ENCODE measurements at places on chromosomes 12 and 14. TPM values are rescaled to one million over a fixed set of nuclear protein-coding genes. Genes with fewer than 3 reads are reported as not detected.

The CLMN gene
- 10.7 TPM for polyA plus RNA-seq

The TAMALIN gene
- 41.5 TPM for polyA plus RNA-seq

The TESPA1 gene
- polyA plus RNA-seq, result 19.6 TPM

The MYF6 gene
- not detected for polyA plus RNA-seq

The RHOJ gene
- 11.1 TPM for polyA plus RNA-seq

The COX8C gene
- not detected for polyA plus RNA-seq

The SLC16A7 gene
- 0.56 TPM for polyA plus RNA-seq

The TSPAN9 gene
- polyA plus RNA-seq, result 9.1 TPM

The HOXC10 gene
- polyA plus RNA-seq, result not detected

The ART4 gene
- not detected for polyA plus RNA-seq

The GPX2 gene
- polyA plus RNA-seq, result 23.8 TPM

The TAS2R43 gene
- polyA plus RNA-seq, result not detected

The CYP27B1 gene
- not detected for polyA plus RNA-seq

The TEDC1 gene
- polyA plus RNA-seq, result 34.4 TPM

The RNASE11 gene
- polyA plus RNA-seq, result not detected

The ARMH4 gene
- 8.0 TPM for polyA plus RNA-seq

The ACSM4 gene
- polyA plus RNA-seq, result not detected

The RTL1 gene
- polyA plus RNA-seq, result 0.15 TPM

The OVCH1 gene
- polyA plus RNA-seq, result not detected

The PLXNC1 gene
- 2.2 TPM for polyA plus RNA-seq

The SLC22A17 gene
- 298 TPM for polyA plus RNA-seq

The TCTN2 gene
- polyA plus RNA-seq, result 7.5 TPM

The CACNB3 gene
- 113 TPM for polyA plus RNA-seq

The FGD6 gene
- 1.6 TPM for polyA plus RNA-seq

The NELL2 gene
- polyA plus RNA-seq, result 14.0 TPM

The KRT6A gene
- not detected for polyA plus RNA-seq

The AQP6 gene
- polyA plus RNA-seq, result 1.4 TPM

The LMO3 gene
- polyA plus RNA-seq, result 34.7 TPM

The RPS29 gene
- polyA plus RNA-seq, result 4,447 TPM

The ZDHHC22 gene
- polyA plus RNA-seq, result 30.2 TPM

The KLHL33 gene
- polyA plus RNA-seq, result not detected

The ZFHX2 gene
- 6.5 TPM for polyA plus RNA-seq

The CLBA1 gene
- polyA plus RNA-seq, result 15.8 TPM

The IL22 gene
- not detected for polyA plus RNA-seq

The HECTD1 gene
- 57.7 TPM for polyA plus RNA-seq

The RPS6KL1 gene
- polyA plus RNA-seq, result 35.8 TPM

The FAM222A gene
- 27.7 TPM for polyA plus RNA-seq

The DTX3 gene
- 100 TPM for polyA plus RNA-seq

The CLEC4C gene
- polyA plus RNA-seq, result not detected

The TAS2R9 gene
- not detected for polyA plus RNA-seq

The VDR gene
- polyA plus RNA-seq, result 0.49 TPM

The CLEC1B gene
- not detected for polyA plus RNA-seq

The SLC48A1 gene
- polyA plus RNA-seq, result 77.4 TPM

The OR4E2 gene
- not detected for polyA plus RNA-seq

The ATP5F1B gene
- 812 TPM for polyA plus RNA-seq

The PMCH gene
- not detected for polyA plus RNA-seq

The ARHGDIB gene
- polyA plus RNA-seq, result 38.1 TPM
